ENCODE measurements at places on chromosomes 3 and 15. TPM values are rescaled to one million over a fixed set of nuclear protein-coding genes. Genes with fewer than 3 reads are reported as not detected.

The C3orf49 gene
- total RNA-seq, result not detected

The IQCF5 gene
- not detected for total RNA-seq

The CCDC54 gene
- not detected for total RNA-seq

- no peaks in the 10 kb centered on the region for H3K27me3 ChIP-seq
- H3K36me3 ChIP-seq, result peaks cover 13% of the 10 kb centered on the region
- no peak overlapping the region for H3K27ac ChIP-seq
Observed at GRCh38 chr3:48502728-48503168, 1.2 kb downstream of the SHISA5 start.

DNA sequence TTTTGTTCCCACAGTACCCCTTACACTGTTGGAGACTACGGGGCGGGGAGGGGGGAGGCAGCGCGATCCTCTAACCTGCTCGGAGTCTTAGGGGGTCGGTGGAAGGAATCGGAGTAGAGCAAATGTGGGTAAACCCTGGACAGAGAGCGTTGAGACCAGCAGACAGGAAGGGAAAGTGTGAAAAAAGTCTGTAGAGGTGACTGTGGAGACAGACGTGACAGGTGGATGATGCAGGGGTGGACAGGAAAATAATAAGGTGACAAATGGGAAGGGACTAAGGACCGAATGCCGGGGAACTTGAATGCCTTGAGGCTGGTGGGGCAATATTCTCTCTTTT is 424 bp downstream of the EAF2 start:
- H3K4me1 ChIP-seq, result peaks cover 19% of the 10 kb centered on the region
- peaks cover 8% of the 10 kb centered on the region for H3K36me3 ChIP-seq
- 0 out of 2 replicates have a peak overlapping the region, but pooled peaks have one; percentile 91 for H3K27ac ChIP-seq
- H3K4me3 ChIP-seq, result peak overlapping the region; percentile 95
- no peak for DNase-seq
- peaks cover 19% of the 10 kb centered on the region for H3K27me3 ChIP-seq

- peak overlapping the region; percentile 84 for H3K27ac ChIP-seq
- no peaks in the 10 kb centered on the region for H3K36me3 ChIP-seq
- no peak overlapping the region for H3K4me3 ChIP-seq
- H3K4me1 ChIP-seq, result peaks cover 26% of the 10 kb centered on the region
Observed at GRCh38 chr3:179438841-179439240, 12.4 kb downstream of the GNB4 start.

DNA sequence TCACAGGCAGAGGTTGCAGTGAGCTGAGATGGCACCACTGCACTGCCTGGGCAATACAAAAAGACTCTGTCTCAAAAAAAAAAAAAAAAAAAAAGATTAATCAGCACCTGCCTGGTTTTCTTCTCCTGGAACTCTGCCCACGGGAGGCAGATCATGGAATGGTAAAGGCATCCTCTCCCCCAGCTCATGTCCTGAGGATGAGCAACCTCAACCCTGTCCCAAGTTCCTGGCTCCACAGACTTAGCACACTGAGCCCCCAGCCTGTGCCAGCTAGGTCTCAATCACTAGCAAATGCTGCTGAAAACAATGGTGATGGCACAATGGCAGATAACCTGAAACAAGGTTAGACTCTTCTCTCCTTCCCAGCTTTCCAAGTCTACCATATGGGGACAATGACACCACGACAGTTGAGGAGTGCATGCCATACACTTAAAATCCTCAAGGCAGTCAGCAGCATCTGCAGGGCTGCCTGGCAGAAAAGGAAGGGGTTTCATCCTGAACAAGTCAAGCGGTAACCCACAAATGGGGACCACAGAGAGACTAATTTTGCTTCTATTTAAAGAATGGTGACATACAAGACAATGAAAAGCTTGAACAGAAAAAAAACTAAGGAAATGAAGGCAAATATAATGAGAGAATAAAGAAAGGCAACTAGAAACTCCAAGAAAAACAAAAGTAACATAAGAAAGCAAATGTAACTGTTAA is 4.8 kb downstream of the CLN6 start:
- H3K4me1 ChIP-seq, result peaks cover 18% of the 10 kb centered on the region
- H3K4me3 ChIP-seq, result no peak overlapping the region
- H3K27ac ChIP-seq, result peak overlapping the region; percentile 54
- peaks cover 39% of the 10 kb centered on the region for H3K36me3 ChIP-seq
- no peaks in the 10 kb centered on the region for H3K27me3 ChIP-seq

GRCh38 chr3:110226645-110227044 is 845.0 kb upstream of the NECTIN3 start:
- no peaks in the 10 kb centered on the region for H3K27me3 ChIP-seq
- peaks cover 6% of the 10 kb centered on the region for H3K4me1 ChIP-seq
- no peak for DNase-seq
- H3K27ac ChIP-seq, result no peak overlapping the region

DNA sequence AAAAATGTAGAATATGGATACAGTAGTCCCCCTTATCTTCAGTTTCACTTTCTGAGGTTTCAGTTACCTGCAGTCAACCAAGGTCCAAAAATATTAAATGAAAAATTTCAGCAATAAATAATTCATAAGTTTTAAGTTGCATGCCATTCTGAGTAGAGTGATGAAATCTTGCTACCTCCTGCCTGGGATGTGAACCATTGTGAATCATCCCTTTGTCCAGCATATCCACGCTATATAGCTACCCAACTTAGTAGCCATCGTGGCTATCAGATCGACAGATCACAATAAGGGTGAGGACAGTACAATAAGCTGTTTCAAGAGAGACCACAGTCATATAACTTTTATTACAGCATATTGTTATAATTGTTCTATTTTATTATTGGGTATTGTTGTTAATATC is 1.2 kb upstream of the LARS2 start:
- peaks cover 6% of the 10 kb centered on the region for H3K36me3 ChIP-seq
- no peak overlapping the region for H3K27ac ChIP-seq
- H3K4me1 ChIP-seq, result peaks cover 9% of the 10 kb centered on the region
- no peak for DNase-seq

DNA sequence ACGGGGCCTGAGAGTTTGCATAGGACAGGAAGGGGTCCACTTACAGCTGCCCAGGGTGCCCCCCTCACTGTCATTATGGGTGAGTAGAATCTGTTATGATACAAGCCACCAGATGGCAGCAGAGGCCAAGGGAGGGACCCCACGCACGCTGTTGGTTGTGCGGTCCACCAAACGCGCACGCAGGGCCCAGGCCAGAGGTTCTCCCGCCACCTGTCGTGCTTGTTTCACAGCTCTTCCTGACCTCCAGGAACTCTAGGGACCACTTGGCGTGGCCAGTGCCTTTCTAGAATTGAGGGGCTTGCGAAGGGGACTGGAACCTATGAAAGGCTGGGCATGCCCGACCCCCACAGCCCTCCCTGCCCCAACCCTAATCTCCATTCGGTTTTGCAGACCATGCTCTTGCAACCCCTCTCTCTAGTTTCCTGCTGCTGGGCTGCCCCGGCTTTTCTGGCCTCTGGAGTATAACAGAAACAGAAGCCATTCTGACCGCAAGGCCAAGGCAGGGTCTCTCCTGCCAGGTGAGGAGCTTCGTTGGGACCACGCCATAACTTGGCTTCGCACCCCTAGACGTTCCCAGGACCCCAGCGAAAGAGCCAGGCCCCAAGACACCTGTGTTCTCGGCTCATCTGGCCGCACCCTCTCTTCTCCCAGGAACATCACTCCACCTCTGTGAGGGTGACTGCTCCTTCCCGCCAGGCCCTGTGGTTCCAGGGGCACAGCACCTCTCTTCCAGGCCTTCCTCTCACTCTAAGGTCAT is 46.0 kb downstream of the ALDH1L1 start:
- 0 out of 2 replicates have a peak overlapping the region, but pooled peaks have one; percentile 22 for H3K4me3 ChIP-seq
- no peaks in the 10 kb centered on the region for H3K36me3 ChIP-seq
- H3K27me3 ChIP-seq, result peaks cover 22% of the 10 kb centered on the region
- H3K4me1 ChIP-seq, result peaks cover 22% of the 10 kb centered on the region
- peak; percentile 80 for DNase-seq

GRCh38 chr3:143567823-143568222 is 280.4 kb downstream of the SLC9A9 start:
- no peak for DNase-seq
- peaks cover 6% of the 10 kb centered on the region for H3K4me1 ChIP-seq
- H3K36me3 ChIP-seq, result no peaks in the 10 kb centered on the region

- no peak overlapping the region for H3K4me3 ChIP-seq
- peaks cover 14% of the 10 kb centered on the region for H3K4me1 ChIP-seq
- DNase-seq, result peak; percentile 10
- no peaks in the 10 kb centered on the region for H3K36me3 ChIP-seq
- H3K27ac ChIP-seq, result no peak overlapping the region
Observed at GRCh38 chr15:36156879-36157427, 422.5 kb upstream of the CDIN1 start.

Measured in WTC11 (cell line).